ENCODE measurements at places on chromosomes 1 and 21.
A peak's percentile ranks its signal among the peaks of the same experiment; 100 is the strongest.

DNA sequence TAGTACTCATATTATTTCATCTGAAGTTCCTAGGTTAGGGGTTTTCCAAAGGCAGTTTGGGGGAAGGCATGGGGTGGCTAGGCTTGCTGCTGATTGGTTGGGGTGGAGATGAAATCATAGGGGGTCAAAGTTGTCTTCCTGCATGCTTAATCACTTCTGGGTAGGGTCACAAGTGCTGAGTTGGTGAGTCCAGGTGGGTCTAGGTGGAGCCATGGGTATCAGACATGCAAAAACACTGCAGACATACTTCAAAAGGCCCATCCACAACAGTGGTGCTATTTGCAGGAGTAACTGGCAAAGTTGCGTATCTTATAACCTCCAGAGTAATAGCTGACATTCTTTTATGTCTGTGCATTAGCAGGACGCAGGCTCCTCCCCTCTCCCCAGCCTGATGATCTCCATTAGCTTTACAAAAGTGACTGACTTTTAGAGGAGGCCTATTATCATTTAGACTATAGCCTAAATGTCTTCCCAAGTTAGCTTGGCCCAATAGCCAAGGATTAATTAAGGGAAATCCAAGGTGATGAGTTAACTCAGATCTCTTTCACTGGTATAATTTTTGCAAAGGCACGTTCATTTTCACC lies 374.4 kb upstream of the PRMT6 start:
- no peaks in the 10 kb centered on the region for H3K4me1 ChIP-seq
- H3K36me3 ChIP-seq = no peaks in the 10 kb centered on the region
- H3K27ac ChIP-seq = no peak overlapping the region
- no peak overlapping the region for H3K4me3 ChIP-seq

DNA sequence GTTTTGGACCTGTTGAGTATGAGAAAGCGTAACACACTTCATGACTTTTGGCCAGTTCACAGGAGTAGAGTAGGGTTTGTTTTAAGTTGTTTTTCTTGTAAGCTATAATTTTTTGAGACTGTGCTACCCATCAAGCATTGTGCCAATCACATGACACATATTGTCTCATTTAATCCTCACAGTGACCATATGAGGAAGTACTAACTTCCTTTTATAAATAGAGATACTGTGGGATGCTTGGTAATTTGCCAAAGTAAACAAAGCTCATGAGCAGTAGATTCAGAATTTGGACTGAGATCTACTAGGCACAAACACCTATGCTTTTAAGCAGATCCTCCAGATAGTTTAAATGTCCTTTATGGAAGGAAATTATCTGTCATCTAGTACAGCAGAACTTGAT lies 178.3 kb downstream of the CACNA1E start:
- H3K36me3 ChIP-seq = no peaks in the 10 kb centered on the region
- H3K27me3 ChIP-seq = no peaks in the 10 kb centered on the region
- H3K4me1 ChIP-seq = no peaks in the 10 kb centered on the region
- no peak for DNase-seq
- no peak overlapping the region for H3K27ac ChIP-seq

- no peaks in the 10 kb centered on the region for H3K27me3 ChIP-seq
- no peak overlapping the region for H3K27ac ChIP-seq
- DNase-seq = no peak
- H3K36me3 ChIP-seq = no peaks in the 10 kb centered on the region
- no peak overlapping the region for H3K4me3 ChIP-seq
- H3K4me1 ChIP-seq = no peaks in the 10 kb centered on the region
Measured at GRCh38 chr1:197351821-197352440, 83.9 kb downstream of the CRB1 start.

DNA sequence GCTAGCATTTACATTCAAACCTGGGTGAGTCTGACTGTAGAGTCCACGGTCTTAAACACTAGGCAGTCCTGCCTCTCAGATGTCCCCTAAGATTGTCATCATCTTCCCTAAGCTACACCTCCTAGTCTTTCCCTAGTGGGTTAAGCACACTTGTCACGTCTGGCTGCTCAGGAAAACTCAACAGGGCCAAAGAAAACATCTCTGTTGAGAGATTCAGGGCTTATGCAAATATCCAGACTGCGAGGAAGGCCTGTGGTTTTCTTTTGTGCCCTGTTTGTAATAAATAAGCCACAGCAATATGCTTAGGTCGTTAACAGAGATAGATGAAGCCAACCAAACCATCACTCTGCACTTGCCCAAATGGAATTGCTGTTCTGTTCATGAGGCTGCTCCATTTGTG lies 472.6 kb upstream of the DEPDC1 start:
- no peaks in the 10 kb centered on the region for H3K4me1 ChIP-seq
- no peaks in the 10 kb centered on the region for H3K27me3 ChIP-seq
- no peaks in the 10 kb centered on the region for H3K36me3 ChIP-seq
- no peak overlapping the region for H3K4me3 ChIP-seq
- no peak for DNase-seq

GRCh38 chr21:35091496-35091895 lies 42.4 kb upstream of the RUNX1 start:
- H3K36me3 ChIP-seq = no peaks in the 10 kb centered on the region
- H3K4me1 ChIP-seq = no peaks in the 10 kb centered on the region
- no peak overlapping the region for H3K4me3 ChIP-seq
- H3K27me3 ChIP-seq = no peaks in the 10 kb centered on the region
- H3K27ac ChIP-seq = no peak overlapping the region

- no peaks in the 10 kb centered on the region for H3K27me3 ChIP-seq
- peaks cover 5% of the 10 kb centered on the region for H3K36me3 ChIP-seq
- no peaks in the 10 kb centered on the region for H3K4me1 ChIP-seq
- no peak overlapping the region for H3K27ac ChIP-seq
- no peak for DNase-seq
Measured at GRCh38 chr1:61089338-61089737, 7.0 kb downstream of the NFIA start.

DNA sequence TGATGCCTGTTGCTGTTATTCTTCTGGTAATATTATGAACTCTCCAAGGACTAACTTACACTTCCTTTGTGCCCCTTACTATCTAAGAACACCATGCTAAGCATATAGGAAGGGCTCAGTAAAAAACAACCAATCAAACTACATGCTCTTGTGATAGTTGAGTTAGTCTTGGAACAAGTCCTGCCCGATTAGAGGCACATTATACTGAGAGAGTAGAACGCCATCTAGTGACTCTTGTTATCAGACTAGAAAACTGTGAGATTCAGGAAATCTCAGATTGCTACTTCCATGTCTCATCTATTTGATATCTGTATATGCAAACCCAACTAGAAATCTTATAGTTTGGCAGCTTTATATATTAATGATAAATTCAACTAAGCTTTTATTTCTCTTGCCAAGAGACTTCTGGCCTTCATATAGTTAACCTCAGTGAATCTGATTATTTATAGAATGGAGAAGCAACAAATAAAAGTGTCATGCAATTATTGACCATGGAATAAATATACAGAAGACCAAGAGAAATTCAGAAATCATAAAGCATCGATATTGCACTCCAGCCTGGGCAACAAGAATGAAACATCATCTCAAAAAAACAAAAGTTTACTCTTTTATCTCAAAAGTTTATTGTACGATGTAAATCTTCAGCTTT lies 7.8 kb upstream of the SRRM1 start:
- H3K36me3 ChIP-seq = no peaks in the 10 kb centered on the region
- no peaks in the 10 kb centered on the region for H3K27me3 ChIP-seq
- H3K4me1 ChIP-seq = peaks cover 4% of the 10 kb centered on the region
- H3K4me3 ChIP-seq = no peak overlapping the region
- DNase-seq = peak; percentile 77
- H3K27ac ChIP-seq = no peak overlapping the region

DNA sequence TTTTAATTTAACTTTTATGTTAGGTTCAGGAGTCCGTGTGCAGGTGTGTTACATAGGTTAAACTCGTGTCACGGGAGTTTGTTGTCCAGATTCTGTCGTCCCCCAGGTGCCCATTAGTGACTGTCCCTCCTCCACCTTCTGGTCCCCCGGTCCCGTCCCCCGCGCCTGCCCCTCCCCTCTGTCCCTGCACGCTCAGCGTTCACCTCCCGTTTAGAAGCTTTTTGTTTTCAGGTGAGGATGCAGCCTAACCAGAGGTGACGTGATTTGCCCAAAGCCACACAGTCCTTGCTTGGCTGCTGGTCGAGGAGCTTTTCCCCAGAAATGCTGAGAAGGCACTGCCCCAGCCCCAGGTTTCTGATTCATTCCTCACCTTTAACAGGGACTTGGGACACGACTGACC lies 844 bp downstream of the C1orf146 start:
- no peak for DNase-seq
- no peak overlapping the region for H3K27ac ChIP-seq
- no peaks in the 10 kb centered on the region for H3K4me1 ChIP-seq
- no peaks in the 10 kb centered on the region for H3K27me3 ChIP-seq
- H3K4me3 ChIP-seq = no peak overlapping the region
- H3K36me3 ChIP-seq = no peaks in the 10 kb centered on the region

- no peak overlapping the region for H3K4me3 ChIP-seq
- no peaks in the 10 kb centered on the region for H3K27me3 ChIP-seq
- no peaks in the 10 kb centered on the region for H3K4me1 ChIP-seq
- no peak overlapping the region for H3K27ac ChIP-seq
Measured at GRCh38 chr1:245550720-245551043, 395.9 kb downstream of the KIF26B start.

DNA sequence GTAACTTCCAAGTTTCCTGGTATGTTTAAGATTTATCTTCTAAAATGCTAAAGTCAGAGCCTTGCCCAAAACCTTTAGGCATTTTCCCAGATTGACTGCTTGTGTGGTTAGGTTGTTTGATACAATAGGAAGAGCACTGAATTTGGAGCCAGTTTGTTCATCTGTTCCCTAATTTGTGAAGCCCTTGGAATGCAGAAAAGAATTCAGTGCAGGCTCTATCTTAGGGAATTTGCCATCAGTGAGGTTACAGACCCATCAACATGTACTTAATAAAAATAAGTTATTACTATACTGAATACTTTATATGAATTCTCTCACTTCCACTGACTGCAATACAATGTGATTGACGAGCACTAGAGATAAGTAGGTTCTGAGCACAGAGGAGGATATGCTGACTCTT lies 120.2 kb downstream of the PIK3R3 start:
- H3K4me3 ChIP-seq = no peak overlapping the region
- no peaks in the 10 kb centered on the region for H3K4me1 ChIP-seq
- peaks cover 12% of the 10 kb centered on the region for H3K36me3 ChIP-seq

GRCh38 chr1:54615531-54616279 lies 7.6 kb downstream of the FAM151A start:
- no peak overlapping the region for H3K27ac ChIP-seq
- no peaks in the 10 kb centered on the region for H3K27me3 ChIP-seq
- H3K36me3 ChIP-seq = no peaks in the 10 kb centered on the region

DNA sequence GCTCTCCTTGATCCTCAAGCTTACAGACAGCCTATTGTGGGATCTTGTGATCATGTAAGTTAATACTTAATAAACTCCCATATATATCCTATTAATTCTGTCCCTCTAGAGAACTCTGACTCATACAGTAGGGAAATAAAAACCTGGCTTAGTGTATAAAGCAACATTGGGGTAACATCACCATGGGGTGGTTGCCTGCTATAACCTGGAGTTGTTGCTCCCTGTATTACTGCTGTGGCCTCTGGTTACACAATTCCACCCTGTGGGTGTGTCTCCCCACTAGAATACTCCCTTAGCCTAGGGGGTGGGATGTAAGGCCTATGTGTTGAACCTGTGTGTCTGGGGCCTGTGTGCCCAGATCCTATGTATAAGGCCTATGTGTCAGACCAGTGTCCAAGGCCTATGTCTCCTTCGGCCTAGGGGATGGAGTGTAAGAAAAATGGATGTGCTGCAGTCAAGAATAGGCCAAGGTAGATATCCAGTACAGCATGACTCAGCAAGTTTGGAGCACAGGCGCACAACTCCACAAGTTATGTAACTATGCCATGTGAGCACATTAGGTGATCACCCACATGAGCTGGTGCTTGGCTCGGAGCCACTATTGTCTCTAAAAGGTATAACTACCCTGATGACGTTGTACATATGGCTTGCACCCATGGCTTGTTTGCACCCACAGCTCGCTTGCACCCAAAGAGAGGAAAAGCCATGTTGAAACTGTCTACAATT lies 96.8 kb upstream of the C1orf21 start:
- H3K27ac ChIP-seq = no peak overlapping the region
- H3K36me3 ChIP-seq = no peaks in the 10 kb centered on the region
- no peaks in the 10 kb centered on the region for H3K27me3 ChIP-seq
- no peak overlapping the region for H3K4me3 ChIP-seq
- peaks cover 2% of the 10 kb centered on the region for H3K4me1 ChIP-seq

GRCh38 chr1:32447469-32448185 lies 17.2 kb upstream of the ZBTB8B start:
- H3K4me3 ChIP-seq = no peak overlapping the region
- no peaks in the 10 kb centered on the region for H3K4me1 ChIP-seq
- no peak overlapping the region for H3K27ac ChIP-seq
- no peaks in the 10 kb centered on the region for H3K27me3 ChIP-seq

DNA sequence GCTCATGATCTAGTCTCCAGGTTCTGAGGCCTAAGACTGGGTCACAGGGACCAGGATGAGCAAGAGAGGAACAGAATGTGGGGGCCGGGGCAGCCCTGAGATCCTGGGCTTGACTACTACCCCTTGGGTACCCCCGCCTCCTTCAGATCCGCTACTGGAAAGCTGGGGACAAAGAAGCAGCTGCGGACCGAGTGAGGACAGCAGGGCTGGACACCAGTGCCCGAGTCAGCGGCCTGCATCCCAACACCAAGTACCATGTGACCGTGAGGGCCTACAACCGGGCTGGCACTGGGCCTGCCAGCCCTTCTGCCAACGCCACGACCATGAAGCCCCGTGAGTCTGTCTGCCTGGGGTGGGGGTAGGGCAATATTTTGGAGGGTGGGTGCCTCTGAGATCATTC lies 12.5 kb downstream of the TMEM81 start:
- H3K27me3 ChIP-seq = no peaks in the 10 kb centered on the region
- H3K4me3 ChIP-seq = no peak overlapping the region
- no peak for DNase-seq
- H3K36me3 ChIP-seq = no peaks in the 10 kb centered on the region
- no peaks in the 10 kb centered on the region for H3K4me1 ChIP-seq
- no peak overlapping the region for H3K27ac ChIP-seq

- H3K27me3 ChIP-seq = peaks cover 30% of the 10 kb centered on the region
- H3K4me3 ChIP-seq = no peak overlapping the region
- no peaks in the 10 kb centered on the region for H3K4me1 ChIP-seq
- no peak for DNase-seq
- H3K36me3 ChIP-seq = no peaks in the 10 kb centered on the region
Measured at GRCh38 chr1:18175530-18176377, 68.2 kb downstream of the IGSF21 start.

GRCh38 chr1:236065509-236066005 lies 667 bp upstream of the NID1 start:
- peaks cover 15% of the 10 kb centered on the region for H3K4me1 ChIP-seq
- no peak for DNase-seq
- H3K27me3 ChIP-seq = peaks cover 9% of the 10 kb centered on the region

GRCh38 chr1:184424157-184424556 lies 37.3 kb downstream of the C1orf21 start:
- no peaks in the 10 kb centered on the region for H3K27me3 ChIP-seq
- DNase-seq = no peak
- peaks cover 27% of the 10 kb centered on the region for H3K4me1 ChIP-seq
- H3K4me3 ChIP-seq = no peak overlapping the region
- no peaks in the 10 kb centered on the region for H3K36me3 ChIP-seq
